ENCODE measurements at places on chromosomes 7 and 10.

DNA sequence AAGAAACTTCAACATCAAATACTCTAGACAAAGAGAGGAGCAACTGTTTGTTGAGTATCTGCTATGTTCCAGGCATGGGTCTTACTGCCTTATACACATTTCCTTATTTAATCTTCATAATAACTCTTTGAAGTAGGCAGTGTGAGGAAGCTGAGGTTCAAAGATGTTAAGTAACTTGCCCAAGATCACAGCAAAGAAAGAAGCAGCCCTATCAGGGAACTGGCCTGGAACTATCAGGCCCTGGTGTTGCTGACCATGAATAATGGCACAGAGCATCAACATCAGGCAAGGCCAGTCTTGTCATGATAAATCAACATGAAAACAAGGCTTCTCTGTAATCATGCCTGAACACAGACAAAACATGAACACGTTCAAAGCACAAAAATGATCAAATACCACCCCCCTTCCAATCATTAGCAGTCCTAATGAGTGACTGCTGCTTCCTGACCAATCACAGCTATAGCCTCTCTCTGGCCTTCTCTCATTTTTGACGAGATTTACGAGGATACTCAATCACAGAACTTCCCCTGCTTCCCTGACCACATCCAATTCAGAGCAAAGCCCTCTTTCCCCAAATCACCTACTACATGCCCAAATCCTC is 2.3 kb downstream of the GSDME start:
- DNase-seq = no peak

GRCh38 chr10:96585736-96586418 is 935 bp downstream of the TM9SF3 start:
- DNase-seq = peak; percentile 14

DNA sequence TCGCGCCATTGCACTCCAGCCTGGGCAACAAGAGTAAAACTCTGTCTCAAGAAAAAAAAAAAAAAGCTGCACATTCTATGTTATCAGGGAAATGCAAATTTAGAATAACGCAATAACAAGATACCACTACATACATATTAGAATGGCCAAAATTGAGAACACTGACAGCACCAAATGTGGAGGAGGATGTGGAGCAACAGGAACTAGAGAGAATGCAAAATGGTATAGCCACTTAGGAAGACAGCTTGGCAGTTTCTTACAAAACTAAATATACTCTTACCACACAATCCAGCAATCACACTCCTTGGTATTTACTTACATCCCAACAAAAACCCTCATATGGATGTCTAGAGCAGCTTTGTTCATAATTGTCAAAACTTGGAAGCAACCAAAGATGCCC is 76.8 kb downstream of the ALOX5 start:
- no peak for DNase-seq

DNA sequence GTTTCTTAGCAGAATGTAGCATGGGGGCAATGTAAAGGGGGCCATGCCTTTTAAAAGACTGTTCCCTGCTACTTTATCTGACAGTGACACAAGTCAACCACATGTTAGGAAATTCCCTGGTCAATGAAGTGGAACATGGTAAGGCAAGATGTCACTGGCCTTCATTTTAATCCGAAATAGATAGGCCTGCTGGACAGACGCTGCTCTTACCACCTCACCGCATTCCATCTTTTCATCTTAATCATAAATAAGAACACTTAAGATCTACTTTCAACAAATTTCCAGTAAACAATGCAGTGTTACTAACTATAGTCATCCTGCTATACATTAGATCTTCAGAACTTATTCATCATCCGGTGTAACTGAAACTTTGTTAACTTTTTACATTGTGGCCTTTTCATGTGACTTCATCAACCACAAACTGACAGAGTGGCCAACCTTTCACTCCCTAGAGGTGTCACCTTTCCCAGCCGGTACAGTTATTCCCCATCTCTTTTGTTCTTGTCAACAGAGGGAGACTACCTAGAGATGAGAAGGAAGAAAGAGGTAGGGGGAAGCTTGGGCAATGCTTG is 15.6 kb downstream of the ASB4 start:
- peak; percentile 18 for DNase-seq

DNA sequence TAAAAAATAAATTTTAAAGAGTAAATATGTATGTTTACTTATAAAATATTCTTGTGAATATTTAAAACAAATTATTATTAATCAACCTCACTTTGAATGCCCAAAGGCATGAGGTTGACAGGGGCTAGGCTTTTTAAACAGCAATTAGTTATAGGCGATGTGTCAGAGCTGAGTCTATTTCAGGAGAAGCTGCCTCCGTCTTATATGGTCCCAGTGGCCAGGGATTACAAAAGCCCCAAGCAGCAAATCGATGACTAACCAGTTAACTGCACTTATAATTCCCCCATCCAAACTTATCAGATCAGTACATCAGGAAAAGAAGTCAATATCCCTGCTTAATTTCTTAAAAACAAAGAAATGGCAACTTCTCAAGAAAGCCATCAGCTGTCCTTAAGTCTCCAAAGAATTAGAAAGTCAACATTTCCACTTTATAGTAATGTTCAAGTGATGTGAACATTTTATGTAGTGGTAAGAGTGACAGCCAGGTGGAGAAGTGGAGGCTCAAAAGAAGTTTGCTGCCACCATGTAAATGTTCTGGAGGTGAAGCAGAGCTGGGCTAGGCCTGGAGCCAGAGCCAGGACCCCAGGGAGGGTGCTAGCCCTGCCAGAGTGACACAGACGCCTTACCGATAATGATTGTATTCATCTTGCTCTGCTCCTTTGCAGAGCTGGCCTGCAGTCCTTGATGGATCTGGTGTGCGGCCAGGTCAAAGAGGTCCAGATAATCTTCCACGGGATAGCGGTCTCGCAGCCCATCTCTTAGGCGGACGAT is 51.5 kb downstream of the CHST15 start:
- DNase-seq = peak; percentile 73

DNA sequence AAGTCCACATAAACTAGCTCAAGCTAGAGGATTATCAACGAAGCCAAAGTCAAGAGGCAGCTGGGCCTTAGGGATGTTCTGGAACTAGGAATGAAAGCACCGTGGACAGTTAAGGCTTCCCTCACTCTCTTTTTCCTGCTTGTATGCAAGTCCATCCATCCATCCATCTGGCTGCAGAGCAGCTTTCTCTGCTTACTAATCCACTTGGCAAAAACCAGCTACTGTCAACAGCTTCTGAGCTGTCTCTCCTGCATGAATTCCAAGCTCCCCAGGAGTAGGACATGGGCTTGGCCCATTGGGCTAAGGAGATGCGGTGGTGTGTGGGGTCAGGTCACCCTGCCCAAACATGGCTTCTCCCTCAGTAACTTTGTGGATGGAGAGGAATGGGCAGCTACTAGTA is 66.2 kb downstream of the NAMPT start:
- DNase-seq = peak; percentile 70

- DNase-seq = no peak
Observed at GRCh38 chr7:27351786-27352185, 109.2 kb downstream of the EVX1 start.

- DNase-seq = peak; percentile 44
Observed at GRCh38 chr10:88994019-88994418, 3.4 kb downstream of the FAS start.

GRCh38 chr7:129433847-129434674 is at the start of gene STRIP2:
TSS of gene STRIP2 (plus strand) at chr7:129434432. CDS start at chr7:129434473, 41 bp downstream.
- DNase-seq = peak; percentile 55

- DNase-seq = no peak
Observed at GRCh38 chr10:70751356-70751755, 33.8 kb downstream of the TBATA start.

GRCh38 chr10:106147021-106147420 is 1017.5 kb downstream of the SORCS1 start:
- no peak for DNase-seq

GRCh38 chr10:12847361-12847975 is 154.0 kb downstream of the CCDC3 start:
- DNase-seq = no peak

DNA sequence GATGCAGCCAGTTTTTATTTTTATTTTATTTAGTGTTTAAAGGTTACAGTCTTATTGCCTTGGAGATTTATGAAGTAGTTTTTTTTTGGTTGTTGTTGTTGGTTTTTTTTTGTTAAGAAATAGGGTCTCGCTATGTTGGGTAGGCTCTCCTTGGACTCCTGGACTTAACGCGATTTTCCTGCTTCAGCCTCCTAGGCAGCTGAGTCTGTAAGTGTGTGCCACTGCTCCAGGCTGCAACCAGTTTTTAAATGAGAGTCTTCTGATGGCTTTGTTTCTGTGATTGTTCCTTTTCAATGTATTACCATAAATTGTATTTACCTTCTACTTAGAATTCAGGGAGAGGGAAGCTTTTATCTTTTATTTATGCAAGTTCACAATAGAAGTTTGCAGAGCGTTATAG is 62.8 kb downstream of the BICC1 start:
- no peak for DNase-seq

GRCh38 chr10:31320550-31321211 is 1.7 kb downstream of the ZEB1 start:
- DNase-seq = peak; percentile 48

DNA sequence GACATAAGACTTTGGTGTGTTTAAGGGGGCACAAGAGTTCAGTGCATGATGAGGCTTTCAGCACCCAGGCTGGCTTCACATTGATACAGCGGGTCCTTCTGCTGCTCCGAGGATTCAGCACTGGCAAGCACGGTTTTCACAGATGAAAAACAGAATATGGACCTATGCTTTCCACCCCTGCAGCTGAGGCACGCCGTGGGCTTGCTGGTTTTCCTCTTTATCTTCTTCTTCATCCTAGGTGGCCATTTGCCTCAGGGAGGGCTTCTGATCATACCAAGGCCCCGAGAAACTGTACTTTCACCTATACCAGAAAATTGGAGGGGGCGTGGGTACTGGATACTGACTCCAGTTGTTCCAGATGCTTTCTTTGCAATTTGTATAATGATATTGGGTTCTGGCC is 277.1 kb upstream of the ZNF32 start:
- no peak for DNase-seq

DNA sequence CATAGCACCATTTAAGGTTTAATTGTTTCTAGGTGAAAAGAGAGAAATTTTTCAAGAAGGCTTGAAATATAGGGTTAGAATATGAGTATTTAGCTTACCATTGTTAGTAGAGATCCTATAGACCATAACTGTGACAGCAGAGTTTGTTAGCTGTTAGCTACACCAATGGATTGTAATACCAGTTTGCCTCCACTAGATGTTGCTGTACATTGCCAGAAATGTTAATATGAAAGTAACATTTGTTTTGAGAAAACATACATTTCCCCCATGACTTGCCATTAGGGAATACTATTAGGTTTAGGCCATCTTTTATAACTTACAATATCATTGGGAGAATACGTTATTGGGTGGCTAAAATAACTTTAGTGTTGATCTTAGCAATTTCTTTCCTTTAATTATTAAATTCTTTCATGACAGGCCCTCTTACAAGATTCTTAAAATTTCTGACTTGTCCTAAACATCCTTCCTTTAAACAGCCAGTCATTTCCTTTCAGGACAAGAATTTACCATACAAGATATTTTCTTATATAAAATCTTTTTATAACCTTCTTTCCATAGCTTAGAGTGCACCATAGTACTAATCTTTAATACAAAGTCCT is 39.5 kb downstream of the ZNF117 start:
- DNase-seq = peak; percentile 61

DNA sequence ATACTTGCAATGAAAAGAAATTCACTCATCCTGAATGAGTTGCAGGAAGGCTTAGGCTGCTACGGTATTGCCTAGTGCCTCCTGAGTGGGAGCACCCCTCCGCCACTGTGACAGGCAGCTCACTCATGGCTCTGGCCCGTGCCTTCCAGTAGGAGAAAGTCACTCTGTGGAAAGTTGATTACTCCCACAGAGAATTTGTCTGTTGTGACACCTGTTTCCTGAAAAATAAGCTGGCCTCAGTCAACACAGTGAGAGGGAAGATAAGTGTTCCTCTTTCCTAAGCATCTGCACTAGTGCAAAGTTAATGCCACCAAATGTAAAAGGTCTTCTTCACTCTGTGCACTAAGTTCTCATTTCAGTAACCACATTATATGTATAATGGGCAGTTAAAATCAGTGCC is 158.8 kb upstream of the INHBA start:
- DNase-seq = no peak

DNA sequence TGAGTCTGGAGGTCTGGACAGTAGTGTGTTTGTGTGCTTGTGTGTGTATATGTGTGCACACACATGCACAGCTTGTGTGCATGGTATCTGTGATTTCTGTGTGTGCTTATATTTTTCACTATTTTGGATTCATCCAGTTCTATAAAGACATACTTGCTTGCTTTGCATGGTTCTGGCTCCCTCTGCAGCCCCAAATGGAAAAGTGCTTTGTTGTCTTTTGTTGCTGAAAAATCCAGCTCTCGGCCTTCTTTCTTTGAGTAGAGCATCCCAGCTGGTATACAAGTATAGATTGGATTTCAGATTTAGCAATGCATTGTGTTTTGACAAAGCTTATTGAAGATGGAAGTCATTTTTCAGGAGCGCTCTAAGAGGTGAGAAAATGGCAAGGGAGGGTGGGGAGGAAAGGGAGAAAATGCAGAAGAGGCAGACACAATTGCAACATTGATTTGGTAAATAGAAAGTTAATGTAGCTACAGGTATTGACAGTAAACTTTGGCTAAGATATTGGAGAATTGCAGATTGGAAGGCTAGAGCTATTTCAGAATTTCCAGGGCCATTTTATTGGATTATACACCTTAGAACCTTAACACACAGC is 333.9 kb downstream of the AUTS2 start:
- peak; percentile 55 for DNase-seq

DNA sequence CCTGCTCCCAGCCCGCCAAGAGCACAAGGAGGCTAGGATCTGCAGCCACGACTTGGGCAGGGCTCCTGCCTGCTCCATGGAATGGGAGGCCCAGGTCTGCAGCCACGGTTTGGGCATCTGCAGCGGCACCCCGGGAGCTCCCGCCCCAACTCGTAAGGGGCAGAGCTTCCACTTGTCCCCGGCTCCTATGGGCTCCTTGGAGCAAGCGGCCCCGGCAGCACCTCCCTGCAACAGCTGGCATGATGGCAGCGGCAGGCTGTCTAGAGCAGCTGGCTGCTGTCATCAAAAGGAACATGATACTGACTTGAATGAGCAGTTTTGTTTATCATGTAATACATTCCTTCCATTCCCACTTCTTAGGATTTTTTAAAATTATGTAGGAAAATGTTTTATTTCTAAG is 684.0 kb upstream of the FOXK1 start:
- no peak for DNase-seq

DNA sequence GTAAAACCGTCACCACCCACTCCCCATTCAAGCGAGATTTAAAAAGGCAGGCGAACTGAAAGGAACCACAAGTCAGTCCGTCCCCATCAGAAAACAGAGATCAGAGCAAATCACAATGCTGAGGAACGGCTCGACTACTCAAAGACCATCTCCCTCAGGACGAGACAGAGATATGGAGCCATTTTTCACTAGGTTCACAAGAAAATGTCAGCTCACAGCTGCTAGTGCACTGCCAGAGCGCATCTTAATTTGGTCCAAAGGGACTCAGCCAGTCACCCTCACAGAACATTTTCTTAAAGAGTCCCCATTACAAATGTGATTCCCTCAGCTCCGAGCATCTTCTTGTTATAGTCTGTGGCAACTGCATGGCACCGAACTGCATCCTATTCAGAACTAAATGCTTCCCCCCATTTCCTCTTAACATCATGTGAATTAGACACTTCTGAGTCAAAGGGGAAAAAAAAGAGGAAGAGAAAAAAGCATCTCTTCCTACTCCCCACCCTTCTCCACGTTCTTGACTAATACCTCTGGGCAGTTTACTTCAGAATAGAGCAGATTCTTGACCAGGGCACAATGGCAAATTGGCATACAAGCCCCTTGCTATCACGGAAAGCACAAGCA is 683.9 kb downstream of the MAGI2 start:
- peak; percentile 13 for DNase-seq

- no peak for DNase-seq
Observed at GRCh38 chr10:79021948-79022499, 46.7 kb upstream of the ZMIZ1 start.
